SJCRH30 (cell line): ENCODE measurements at places on chromosomes 13 and 19. TPM values are rescaled to one million over a fixed set of nuclear protein-coding genes. Genes with fewer than 3 reads are reported as not detected.

Gene IZUMO2
- 0.24 TPM in 1 of 2 replicates, not detected in the other for total RNA-seq

DNA sequence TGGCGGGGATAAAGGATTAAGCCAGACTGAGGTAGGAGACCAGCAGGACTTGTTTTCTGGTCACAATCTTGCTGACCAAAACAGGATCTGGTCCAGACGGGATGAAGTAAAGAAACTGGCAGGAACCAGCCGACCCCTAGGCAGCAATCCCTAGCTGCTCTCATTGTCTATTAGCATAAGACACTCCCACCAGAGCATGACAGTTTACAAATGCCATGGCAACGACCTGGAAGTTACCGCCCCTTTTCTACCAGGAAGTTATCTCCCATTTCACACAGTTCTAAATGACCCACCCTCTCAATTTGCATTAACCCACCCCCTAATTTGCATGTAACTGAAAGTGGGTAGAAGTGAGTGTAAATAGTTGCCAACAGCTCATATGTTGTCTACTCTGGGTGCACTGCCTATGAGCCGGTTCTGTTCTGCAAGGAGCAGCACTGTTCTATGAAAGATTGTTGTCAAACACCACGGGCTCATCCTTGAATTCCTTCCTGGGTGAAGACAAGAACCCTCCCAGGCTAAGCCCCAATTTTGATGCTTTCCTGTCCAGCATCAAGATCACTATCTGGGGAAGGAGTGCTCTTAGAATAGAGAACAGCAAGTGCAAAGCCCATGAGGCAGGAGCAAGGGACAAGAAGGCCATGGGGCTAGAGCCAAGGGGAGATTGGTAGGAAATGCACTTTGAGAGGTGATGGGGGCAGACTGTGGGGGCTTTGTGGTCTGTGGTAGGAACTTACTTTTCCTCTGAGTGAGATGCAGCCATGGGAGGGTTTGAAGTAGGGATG, 13.9 kb upstream of the FBXO27 start:
- no peaks in the 10 kb centered on the region for H3K27me3 ChIP-seq
- no peak overlapping the region for H3K4me3 ChIP-seq
- DNase-seq = no peak
- no peaks in the 10 kb centered on the region for H3K36me3 ChIP-seq

Gene RDH13
- 29.9 and 30.5 TPM in 2 replicates for total RNA-seq

- no peak overlapping the region for H3K27ac ChIP-seq
- DNase-seq = no peak
- H3K27me3 ChIP-seq = no peaks in the 10 kb centered on the region
- no peaks in the 10 kb centered on the region for H3K36me3 ChIP-seq
- H3K4me3 ChIP-seq = no peak overlapping the region
- H3K4me1 ChIP-seq = no peaks in the 10 kb centered on the region
These were observed 211.8 kb upstream of the SLITRK5 start for GRCh38 chr13:87459419-87459818.

GRCh38 chr13:27961227-27962085, 7.7 kb downstream of the CDX2 start:
- H3K27ac ChIP-seq = no peak overlapping the region
- no peaks in the 10 kb centered on the region for H3K4me1 ChIP-seq
- peaks cover 16% of the 10 kb centered on the region; the same call in 1 of the 2 replicates for H3K27me3 ChIP-seq
- no peak overlapping the region for H3K4me3 ChIP-seq

- H3K4me1 ChIP-seq = no peaks in the 10 kb centered on the region
- no peak overlapping the region for H3K27ac ChIP-seq
- no peak for DNase-seq
These were observed 890.5 kb downstream of the UQCRFS1 start for GRCh38 chr19:28322491-28322890.

Gene ERCC2
- total RNA-seq = 24.2 and 27.7 TPM in 2 replicates

DNA sequence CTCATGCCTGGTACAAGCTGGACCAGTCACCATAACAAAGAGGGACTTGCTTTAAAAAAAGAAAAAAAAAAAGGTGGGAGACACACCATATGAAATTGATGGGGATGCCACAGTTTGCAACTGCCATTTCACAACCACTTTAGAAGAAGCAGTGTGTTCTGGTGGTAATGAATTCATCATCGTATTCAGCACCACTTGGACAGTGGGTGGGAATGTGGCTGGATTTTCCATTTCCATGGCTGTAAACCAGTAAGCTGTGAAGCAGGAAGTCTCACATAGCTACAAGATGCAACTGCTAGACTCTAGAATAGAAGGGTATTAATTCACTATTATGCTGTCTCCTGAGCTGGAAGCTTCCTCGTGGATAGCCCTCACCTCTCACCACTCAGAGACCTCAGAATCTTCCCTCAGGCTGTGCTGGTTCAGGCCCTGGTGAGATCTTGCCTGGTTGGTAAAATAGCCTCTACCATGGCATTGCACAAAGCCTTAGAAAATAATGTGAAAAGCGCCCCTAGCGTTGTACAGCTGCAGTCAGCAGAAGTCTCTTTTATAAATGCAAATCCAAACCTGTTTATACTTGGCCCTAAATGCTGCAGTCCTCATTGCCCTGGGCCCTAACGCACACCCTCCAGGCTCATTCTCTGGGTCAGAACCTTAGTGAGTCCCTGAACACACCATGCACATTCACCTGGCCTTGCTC, 150.7 kb downstream of the KCTD15 start:
- H3K36me3 ChIP-seq = no peaks in the 10 kb centered on the region
- DNase-seq = peak; percentile 17
- no peaks in the 10 kb centered on the region for H3K4me1 ChIP-seq
- no peak overlapping the region for H3K4me3 ChIP-seq
- no peak overlapping the region for H3K27ac ChIP-seq

Gene ZNF587
- 10.5 and 14.5 TPM in 2 replicates for total RNA-seq

DNA sequence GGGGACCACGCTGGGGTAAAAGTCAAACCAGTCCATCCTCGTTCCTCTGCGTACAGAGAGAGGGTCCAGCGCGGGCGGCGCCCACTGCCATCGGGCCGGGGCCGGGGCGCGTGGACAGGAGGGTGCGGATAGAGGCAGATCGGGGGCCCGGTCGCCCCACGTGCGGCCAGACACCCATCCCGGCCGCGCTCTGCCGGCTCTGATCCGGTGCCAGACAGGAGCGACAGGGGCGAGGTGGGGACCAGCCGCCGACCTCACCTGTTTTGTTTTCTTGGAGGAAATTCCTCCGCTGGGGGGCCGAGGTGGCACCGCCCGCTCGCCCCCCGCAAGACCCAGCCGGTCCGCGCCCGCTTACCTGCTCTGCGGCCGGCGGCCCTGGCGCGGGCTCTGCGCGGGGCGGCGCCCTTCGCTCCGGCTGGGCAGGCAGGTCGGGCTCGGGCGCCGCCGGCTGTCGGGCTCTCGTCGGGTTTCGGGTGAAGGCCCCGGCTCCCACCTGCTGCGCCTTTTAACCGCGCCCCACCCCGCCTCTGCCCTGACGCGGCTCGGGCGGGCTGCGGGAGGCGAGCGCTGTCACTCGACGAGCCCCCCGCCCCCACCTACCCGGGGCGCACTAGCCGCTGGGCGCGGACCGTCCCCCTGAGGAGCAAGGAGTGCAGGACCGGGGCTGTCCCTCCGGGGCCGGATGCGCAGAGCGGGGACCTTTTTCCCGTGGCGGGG, at the start of gene GJB6:
Gene GJB6, minus strand, starts transcription at position 481 of the 717 bp plus-strand sequence. CDS start 8,839 bp downstream, outside the sequence.
- DNase-seq = no peak
- H3K27me3 ChIP-seq = no peaks in the 10 kb centered on the region; the same call in 1 of the 2 replicates
- no peaks in the 10 kb centered on the region for H3K4me1 ChIP-seq

GRCh38 chr19:44951179-44952159, 3.7 kb upstream of the CLPTM1 start:
- H3K27me3 ChIP-seq = no peaks in the 10 kb centered on the region
- H3K27ac ChIP-seq = no peak overlapping the region
- H3K4me3 ChIP-seq = no peak overlapping the region
- DNase-seq = peak; percentile 90

Gene SHISA7
- total RNA-seq = not detected in 2 replicates

GRCh38 chr13:47170971-47171370, 274.1 kb upstream of the HTR2A start:
- H3K4me3 ChIP-seq = no peak overlapping the region
- 0 out of 2 replicates have a peak, but pooled peaks cover 2% of the 10 kb centered on the region for H3K4me1 ChIP-seq
- no peak overlapping the region for H3K27ac ChIP-seq
- no peaks in the 10 kb centered on the region for H3K27me3 ChIP-seq
- DNase-seq = no peak

Gene EFNA2
- total RNA-seq = 1.0 and 2.8 TPM in 2 replicates
